ENCODE measurements at places on chromosomes 16 and 17.

DNA sequence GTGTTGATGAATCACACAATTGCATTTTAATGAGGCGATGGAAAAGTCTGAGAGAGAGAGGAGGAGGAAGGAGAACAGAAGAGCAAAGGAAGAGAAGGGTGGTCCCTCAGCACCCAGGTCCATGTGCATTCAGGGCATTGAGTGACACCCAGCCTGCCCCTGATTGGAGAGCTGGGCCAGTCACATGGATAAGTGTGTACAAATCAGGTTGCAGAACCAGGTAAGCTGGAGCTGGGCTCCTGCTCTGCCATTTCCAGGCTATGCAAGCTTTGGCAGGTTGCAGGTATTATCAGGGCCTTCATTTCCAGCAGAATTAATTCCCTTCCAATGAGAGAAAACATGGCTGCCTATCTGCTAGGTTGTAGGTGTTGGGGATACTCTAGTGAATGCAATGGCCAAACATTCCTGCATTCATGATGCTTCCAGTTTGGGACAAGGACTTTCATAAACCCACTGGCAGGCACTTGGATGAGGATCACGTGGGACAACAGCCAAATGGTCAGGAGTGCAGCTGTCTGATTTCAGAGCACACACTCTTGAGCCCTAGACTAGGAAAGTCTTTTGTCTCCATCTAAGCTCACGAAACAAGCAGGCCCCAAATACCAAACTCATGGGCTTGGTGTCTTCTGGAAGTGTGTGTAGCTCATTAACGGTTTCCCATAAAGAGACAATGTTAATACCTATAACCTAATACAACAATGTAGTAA lies 577.9 kb upstream of the CDH5 start:
- no peak for DNase-seq

DNA sequence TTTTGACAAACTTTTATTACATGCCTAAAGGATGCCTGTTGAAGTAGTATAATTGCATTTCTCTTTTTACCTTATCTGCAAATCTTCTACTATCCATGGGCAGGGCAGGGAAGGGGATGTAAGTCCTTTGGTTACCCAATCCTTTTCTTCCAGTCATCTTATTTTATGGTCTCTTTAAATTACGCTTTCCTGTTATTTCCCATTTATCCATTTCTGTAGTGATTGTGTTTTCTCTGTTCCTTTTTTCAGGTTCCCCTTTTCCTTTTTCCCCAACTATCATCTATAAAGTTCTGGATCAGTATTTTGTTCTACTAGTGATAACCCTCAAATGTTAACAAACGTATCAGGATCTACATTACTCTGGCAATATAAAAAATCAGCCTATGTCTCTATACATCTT lies 3.3 kb upstream of the ABCA9 start:
- no peak for DNase-seq

GRCh38 chr17:41941168-41941567 lies 10.8 kb downstream of the ODAD4 start:
- no peak for DNase-seq

DNA sequence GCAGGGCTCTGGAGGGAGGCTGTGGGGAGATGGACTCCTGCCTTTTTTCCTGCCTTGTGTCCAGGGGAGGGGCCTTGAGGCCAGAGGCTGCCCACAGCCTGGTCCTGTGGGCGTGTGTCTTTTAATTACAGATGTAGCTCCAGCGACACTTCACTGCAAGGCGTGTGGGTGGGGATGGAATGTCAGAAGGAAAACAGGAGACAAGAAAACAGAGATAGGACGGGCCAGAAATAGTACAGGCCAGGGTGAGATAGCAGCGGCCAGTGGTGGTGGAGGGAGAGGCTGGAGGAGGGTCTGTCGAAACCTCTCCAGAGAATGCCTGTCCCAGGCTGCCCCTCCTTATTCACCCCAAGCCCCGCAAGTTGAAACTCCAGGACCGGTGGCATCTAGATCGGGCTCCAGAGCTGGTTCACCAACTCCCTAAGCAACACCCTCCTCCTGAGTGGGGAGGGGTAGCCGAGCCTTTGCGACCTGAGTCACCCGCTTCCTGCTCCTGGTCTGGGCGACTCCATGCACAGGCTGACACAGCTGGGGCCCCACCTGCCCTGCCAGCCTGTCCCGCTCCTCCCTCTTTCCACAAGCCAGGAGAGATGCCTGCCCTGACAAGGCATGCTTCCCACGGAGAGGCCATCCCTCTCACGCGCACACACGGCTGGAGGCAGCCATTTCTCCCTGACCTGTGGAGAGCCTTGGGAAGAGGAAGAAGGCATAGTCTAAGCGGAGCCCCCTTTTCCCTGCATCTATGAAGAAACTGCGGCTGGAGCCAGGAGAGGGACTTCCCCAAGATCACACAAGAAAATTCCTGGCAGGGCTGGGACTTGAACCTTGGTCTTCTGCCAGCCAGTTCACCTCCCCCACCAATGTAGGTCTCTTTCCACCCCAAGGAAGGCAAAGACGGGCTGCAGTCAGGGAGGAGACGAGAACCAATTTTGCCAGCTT lies 6.6 kb upstream of the JUP start:
- no peak for DNase-seq

DNA sequence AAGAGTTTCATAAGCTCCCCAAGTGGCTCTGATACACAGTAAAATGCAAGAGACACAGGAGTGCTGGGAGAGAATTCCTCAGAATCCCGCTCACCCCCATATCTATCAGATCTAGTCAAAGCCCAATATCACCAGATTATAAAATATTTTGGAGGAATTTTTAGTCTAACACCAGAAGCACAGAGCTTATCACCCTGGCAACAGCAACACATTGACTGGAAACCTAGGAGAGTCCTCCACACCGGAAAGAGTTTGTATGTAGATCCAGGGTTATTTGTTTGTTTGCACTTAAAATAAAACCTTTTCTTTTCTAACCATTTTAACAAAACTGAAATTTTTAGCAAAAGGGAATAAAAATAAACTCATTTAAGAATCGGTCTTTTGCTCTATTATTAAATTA lies 7.2 kb downstream of the SOX9 start:
- no peak for DNase-seq

- DNase-seq: no peak
These were observed 6.1 kb downstream of the TSC2 start for GRCh38 chr16:2053897-2054296.

- peak; percentile 58 for DNase-seq
These were observed 723 bp downstream of the TRIM37 start for GRCh38 chr17:59105852-59106462.

DNA sequence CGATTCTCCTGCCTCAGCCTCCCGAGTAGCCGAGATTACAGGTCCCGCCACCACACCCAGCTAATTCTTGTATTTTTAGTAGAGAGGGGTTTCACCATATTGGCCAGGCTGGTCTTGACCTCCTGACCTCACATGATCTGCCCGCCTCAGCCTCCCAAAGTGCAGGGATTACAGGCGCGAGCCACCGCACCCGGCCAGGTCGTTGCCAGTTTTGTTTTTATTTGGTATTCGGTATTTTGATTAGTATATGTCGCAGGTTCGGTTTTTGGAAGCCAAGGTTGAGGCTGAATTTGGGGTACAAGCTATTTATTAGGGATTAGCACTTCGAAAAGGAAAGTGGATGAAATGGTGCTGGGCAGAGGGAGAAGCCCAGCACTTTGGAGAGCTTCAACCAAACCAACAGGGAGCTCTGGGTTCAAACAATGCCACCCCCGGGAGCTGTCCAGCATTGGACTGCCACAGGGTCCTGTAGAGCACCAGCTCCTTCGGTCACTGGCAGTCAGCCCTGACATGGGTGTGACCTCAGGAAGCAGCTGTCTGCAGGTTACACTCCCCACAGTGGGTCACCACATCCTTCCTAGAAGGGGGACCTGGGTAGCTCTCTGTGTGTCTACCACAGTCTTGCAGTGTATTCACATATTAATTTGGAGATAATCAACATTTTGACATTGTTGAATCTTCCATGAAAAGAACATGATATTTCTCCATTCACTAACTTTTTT lies 1.5 kb upstream of the CLEC10A start:
- DNase-seq: no peak

DNA sequence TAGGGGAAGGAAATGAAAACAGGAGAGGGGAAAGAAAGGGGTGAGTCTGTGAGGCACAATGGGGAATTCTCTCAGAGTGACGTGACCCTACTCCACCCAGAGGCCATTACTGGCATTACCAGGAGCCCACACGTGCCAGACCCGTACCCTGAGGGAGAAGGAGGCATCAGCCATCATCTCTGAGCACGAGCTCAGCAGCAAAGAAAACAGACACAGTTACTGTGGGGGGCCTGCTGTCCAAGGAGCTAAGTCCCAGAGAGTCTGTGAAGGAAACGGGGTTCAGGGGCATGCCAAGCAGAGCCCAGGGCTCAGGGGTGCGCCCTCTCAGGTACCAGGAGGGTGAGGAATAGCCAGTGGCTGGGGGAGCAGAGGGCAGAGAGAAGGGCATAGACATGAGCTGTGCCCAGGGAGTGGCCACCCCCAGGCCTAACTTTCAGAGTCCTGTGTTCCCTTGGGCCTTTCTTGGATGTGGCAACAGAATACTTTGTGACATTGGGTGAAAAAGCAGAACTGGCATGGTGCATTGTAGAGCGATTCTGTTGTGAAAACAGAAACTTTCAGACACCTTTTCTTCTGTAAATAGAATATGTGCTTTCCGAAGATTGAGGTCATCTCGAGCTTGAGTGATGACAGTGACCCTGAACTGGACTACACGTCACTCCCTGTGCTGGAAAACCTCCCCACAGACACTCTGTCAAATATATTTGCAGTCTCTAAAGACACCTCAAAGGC lies 11.3 kb downstream of the TAF1C start:
- peak; percentile 12 for DNase-seq

GRCh38 chr17:51057534-51057933 lies 63.1 kb downstream of the SPAG9 start:
- DNase-seq: no peak

GRCh38 chr17:49218941-49219913 lies 8.7 kb downstream of the ABI3 start:
- no peak for DNase-seq

GRCh38 chr17:30062372-30062771 lies 54.2 kb upstream of the NSRP1 start:
- no peak for DNase-seq

GRCh38 chr16:80994451-80994850 lies 12.2 kb downstream of the CMC2 start:
- no peak for DNase-seq

DNA sequence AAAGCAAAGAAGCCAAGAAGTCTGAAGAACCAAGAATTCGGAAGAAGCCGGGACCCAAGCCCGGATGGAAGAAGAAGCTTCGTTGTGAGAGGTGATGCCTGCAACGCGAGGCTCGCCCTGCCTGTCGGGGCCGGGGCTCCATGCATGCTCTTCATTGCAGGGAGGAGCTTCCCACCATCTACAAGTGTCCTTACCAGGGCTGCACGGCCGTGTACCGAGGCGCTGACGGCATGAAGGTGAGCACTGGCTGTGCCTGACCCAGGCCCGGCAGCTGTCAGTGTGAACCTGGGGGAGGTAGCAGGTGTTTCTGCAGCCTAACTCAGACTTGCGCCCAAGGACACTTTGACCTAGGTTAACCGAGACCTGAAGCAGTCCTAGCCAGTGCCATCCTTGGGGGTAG lies 12.0 kb downstream of the ZNF276 start:
- DNase-seq: no peak

- no peak for DNase-seq
These were observed 17.4 kb downstream of the RPA1 start for GRCh38 chr17:1847191-1847590.

DNA sequence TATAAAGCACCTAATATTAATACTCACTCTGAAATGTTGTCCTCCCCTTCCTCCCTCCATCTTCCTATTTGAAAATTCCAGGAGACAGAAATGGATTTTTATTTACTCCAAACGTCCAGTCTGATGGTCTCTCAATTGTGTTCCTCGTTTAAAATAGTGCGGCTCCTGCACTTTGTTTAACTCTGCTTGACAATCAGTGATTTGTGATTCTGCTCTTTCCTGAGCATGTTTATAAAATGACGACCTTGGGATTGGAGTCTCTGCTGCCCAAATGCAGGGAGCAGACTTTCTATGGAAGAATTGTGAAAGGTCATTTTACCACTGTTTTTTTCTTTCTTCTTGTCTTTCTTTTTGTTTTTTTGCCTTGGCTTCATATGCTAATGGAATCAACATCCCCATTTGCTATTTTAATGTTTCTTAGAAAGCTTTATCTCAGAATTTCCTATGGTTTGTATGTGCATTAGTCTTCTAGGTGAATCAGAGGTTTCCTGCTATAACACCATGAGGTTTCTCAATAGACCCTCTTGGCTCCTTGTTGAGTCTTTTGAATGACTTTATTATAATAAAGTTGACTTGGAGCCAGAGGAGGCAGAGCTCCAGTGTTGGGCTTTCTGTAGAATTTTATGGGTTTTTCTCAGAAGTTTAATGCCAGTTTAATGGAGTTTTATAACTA lies 376.5 kb downstream of the CDH11 start:
- DNase-seq: no peak

DNA sequence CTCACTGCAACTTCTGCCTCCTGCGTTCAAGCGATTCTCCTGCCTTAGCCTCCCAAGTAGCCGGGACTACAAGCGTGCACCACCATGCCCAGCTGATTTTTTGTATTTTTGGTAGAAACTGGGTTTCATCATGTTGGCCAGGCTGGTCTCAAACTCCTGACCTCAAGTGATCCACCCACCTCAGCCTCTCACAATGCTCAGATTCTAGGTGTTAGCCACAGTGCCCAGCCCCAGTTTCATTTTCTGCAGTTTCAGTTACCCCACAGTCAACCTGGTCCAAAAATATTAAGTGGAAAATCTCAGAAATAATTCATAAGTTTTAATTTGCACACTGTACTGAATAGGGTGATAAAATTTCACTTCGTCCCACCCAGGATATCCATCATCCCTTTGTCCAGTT lies 28.7 kb downstream of the KNOP1 start:
- DNase-seq: no peak

DNA sequence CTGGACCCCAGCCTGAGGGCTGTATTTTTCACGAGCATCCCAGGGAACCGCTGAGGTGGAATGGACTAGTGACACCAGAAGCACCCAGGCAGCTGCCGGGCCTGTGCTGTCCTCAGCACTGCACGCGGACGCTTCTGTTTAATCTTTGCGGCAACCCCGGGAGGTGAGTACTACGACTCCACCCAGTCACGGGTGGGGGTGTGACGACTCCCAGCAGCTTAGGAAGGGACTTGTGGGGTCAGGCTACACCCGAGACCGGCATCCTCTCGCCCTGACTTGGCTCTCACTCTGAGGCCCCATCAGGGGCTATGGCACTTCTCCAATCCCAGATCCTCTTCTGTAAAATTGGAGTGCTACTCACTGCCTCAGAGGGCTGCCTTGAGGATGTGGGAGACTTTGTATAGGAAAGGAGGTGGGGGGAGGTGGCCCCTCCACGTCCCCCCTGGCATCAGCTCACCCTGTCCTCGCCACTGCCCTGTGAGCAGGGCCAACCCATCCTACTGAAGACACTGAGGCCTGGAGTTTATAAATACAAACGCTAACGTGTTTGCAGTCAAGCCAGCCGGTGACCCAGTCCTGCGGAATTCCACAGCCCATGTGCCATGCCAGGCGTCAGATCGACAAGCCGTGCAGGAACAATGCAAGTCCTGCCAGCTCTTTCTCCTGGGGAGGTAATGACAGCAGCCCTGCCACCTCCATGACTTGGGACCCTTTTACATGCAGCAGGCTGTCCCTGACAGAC lies 44.4 kb downstream of the PPL start:
- no peak for DNase-seq

GRCh38 chr16:11215935-11216556 lies 40.0 kb downstream of the SOCS1 start:
- no peak for DNase-seq
